ENCODE measurements at places on chromosomes 2 and 18.

- DNase-seq = peak; percentile 64
Observed at GRCh38 chr2:71157124-71157793, 26.8 kb downstream of the MPHOSPH10 start.

- DNase-seq = no peak
Observed at GRCh38 chr18:7535436-7536205, 31.5 kb upstream of the PTPRM start.

DNA sequence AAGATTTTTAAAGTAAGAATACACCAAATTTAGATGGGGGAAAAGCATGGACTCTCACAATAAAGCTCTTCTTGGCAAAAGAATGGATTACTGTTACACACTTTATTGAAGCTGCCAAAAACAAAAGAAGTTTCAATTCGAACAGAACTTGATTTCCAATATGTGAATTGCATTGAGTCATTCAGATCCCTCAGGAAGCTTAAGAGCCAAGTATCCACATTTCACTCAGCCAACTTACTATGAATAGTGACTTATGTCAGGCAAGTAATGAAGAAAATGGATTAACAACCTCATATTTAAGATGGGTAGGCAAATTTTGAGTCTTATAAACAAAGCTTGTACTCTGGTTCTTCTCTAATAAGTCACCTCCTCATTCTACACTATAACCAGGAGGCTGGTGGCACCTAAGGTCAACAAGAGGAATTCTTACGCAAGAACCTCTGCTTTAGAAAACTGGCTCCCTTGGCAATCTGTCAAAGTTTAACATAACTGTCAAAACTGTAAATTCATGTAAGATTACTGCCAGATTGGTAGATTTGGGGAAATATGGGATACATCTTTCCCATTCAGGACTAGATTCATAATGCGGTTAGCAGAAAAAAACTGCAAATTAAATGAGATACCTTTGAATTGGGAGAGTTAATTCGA lies 6.0 kb downstream of the HADHA start:
- no peak for DNase-seq

DNA sequence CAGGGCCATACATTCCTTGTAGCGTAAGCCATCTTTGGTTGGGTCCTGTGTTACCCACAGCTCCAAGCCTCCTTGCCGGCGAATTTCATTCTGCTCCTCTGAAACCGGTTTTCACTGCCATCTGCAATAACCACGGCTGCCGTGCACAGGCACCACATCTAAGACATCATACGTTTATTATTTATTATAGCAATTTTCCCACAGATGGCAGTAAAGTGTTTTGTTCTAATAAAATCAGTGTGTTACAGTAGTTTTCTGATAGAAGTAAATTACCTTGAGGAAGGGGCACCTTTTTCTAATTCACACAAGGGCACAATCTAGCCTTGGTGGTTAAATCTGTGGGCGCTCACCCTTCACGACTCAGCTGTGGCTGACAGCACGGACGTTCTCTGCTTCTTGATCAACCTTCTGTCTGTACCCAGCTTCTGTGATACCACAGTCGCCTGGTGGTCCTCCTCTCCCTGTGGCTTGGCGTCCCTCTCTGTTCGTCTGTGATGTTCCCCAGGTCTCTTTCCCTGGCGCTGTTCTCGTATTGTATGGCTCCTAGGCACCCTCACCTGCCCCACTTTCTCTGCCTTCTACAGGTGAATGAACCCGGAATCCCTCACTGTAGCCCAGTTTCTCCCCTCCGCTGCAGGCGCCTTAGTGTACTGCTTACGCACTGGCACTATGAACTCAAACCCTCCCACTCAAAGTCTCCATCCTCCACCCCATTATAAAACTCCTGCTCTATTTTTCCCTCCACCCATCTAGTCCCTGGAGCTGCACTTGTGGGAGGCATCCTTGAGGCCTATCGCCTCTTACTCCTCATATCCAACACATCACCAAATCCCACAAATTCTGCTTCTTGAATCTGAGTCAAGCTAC lies 236.8 kb downstream of the DYSF start:
- DNase-seq = no peak

DNA sequence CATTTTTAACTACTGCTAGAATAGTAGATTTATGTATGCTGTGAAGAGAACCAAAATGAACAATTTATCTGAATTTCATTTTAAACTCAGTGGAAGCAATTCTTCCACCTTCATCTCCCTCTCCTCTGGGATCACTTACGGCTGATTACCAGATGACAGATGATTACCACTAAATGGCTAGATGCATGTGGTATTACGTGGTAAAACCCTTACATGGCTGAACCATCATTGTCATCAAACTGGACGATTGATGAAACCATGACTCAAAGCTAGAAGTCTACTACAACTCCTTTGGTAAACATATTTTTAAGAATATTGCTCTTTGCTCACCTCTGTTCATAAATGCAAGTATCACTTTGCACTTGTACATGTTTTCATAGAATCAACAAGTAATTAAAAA lies 48.5 kb upstream of the DOCK10 start:
- no peak for DNase-seq

DNA sequence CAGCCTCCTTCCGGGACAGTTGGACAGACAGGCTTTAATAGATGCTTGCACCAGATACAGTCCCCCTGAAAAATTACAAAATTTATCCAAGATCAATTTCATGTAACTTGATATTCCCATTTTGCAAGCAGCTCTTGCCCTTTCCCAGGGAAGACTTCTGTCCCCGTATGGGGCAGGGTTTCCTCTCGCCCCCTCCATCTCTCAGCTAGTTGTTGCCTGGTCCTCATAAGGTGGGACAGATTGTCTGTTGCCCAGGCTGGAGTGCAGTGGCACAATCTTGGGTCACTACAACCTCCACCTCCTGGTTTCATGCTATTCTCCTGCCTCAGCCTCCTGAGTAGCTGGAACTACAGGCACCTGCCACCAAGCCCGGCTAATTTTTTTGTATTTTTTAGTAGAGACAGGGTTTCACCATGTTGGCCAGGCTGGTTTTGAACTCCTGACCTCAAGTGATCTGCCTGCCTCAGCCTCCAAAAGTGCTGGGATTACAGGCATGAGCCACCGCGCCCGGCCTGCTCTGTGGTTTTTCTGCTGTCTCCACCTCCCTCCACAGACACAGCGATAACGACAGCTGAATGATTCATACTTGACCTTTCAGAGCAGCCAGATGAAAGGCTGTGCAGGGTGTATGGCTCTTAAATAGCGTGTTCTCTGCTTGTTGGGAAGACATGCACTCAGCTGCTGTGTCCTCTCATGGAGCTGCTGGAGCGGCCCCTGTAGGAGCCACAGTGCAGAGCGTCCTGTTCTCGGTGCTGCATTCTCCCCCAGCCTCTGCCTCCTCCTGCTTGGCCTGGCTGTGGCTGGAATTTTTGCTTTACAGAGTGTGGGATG lies 61.4 kb downstream of the TTC39C start:
- DNase-seq = peak; percentile 6
